ENCODE measurements at places on chromosomes 6 and 20. TPM values are rescaled to one million over a fixed set of nuclear protein-coding genes. Genes with fewer than 3 reads are reported as not detected.

COL21A1 gene
- total RNA-seq = 2.4 TPM

DOK5 gene
- not detected for total RNA-seq

ENPP4 gene
- 8.3 TPM for total RNA-seq

LY6G6D gene
- total RNA-seq = not detected

LY6G6F gene
- total RNA-seq = not detected

CD93 gene
- 49.1 TPM for total RNA-seq

PGC gene
- total RNA-seq = not detected

SLC2A10 gene
- 32.3 TPM for total RNA-seq

NKX2-2 gene
- not detected for total RNA-seq

CDH4 gene
- total RNA-seq = not detected

CAGE1 gene
- total RNA-seq = not detected

SLC39A7 gene
- total RNA-seq = 61.0 TPM

ID4 gene
- total RNA-seq = 73.5 TPM

EFCAB8 gene
- total RNA-seq = not detected

SOX12 gene
- 5.9 TPM for total RNA-seq

KIF25 gene
- total RNA-seq = not detected

ABT1 gene
- total RNA-seq = 10.5 TPM

PACSIN1 gene
- total RNA-seq = not detected

MUCL3 gene
- not detected for total RNA-seq

TEAD3 gene
- 107 TPM for total RNA-seq

PCIF1 gene
- total RNA-seq = 29.0 TPM

EBF4 gene
- 69.5 TPM for total RNA-seq

SLC17A2 gene
- not detected for total RNA-seq

CNR1 gene
- 6.4 TPM for total RNA-seq

PPP1R14C gene
- not detected for total RNA-seq

HAO1 gene
- not detected for total RNA-seq

SEMG1 gene
- total RNA-seq = not detected

OR2J3 gene
- total RNA-seq = not detected

CCND3 gene
- 101 TPM for total RNA-seq

ABHD16B gene
- not detected for total RNA-seq

PRL gene
- total RNA-seq = not detected

EPPIN gene
- not detected for total RNA-seq

SLC13A3 gene
- under 0.01 TPM for total RNA-seq

FNDC11 gene
- not detected for total RNA-seq

C6orf118 gene
- 2.8 TPM for total RNA-seq

FLRT3 gene
- not detected for total RNA-seq

PSMB9 gene
- 42.8 TPM for total RNA-seq

SIM1 gene
- not detected for total RNA-seq

POM121L2 gene
- total RNA-seq = not detected

SEL1L2 gene
- 1.0 TPM for total RNA-seq

CCN5 gene
- total RNA-seq = 19.4 TPM

TOMM6 gene
- 111 TPM for total RNA-seq

CST5 gene
- not detected for total RNA-seq

COL11A2 gene
- 1.5 TPM for total RNA-seq

KIZ gene
- total RNA-seq = 23.6 TPM

EPHA7 gene
- total RNA-seq = 2.0 TPM

MUC21 gene
- not detected for total RNA-seq

SCUBE3 gene
- not detected for total RNA-seq

GPX5 gene
- total RNA-seq = not detected

C6orf62 gene
- 14.3 TPM for total RNA-seq

PRELID3B gene
- 44.3 TPM for total RNA-seq

MTFR2 gene
- total RNA-seq = not detected

RNF39 gene
- total RNA-seq = not detected

RSPH3 gene
- 8.8 TPM for total RNA-seq

WFDC5 gene
- not detected for total RNA-seq

DACT2 gene
- not detected for total RNA-seq

TNF gene
- total RNA-seq = 1.3 TPM

WFDC2 gene
- total RNA-seq = 15.5 TPM

HLA-DMB gene
- 16.9 TPM for total RNA-seq
